Thyroid gland (tissue), 4 donors: ENCODE measurements at places on chromosomes 1 and 21.

DNA sequence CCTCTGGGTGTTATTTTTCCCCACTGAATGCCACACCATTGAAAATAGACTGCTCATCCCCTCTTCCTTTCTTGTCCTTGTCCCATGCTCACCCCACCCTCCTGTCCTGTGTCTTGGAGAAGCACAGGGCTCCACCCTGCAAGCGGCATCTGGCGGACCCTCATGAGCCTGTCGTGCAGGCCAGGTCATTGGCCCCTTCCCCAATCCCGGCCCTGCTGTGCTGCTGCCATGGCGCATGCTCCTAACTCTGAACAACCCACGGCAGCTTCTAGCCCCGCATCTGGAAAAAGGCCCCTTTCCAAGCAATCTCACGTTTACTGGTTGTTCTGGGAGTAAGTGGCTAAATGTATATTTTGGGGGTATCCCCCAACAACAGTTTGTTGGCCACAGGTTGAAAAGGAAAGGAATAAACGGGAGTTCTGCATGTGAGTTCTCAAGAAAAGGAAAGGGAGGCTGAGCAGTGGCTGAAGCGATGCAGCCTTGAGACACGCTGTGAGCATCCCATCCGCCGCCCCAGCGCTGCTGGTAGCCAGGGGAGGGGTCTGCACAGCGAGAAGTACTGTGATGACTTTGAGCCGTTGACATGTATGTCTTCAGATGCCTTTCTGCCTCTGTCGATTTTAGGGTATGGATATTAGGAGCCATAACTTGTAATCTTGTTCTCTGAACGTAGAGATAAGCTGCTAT, 16.3 kb downstream of the AGMAT start:
- DNase-seq = no peak

- DNase-seq = no peak
Observed at GRCh38 chr21:15549671-15550070, 180.1 kb upstream of the USP25 start.

GRCh38 chr1:234561319-234561718, 48.7 kb downstream of the IRF2BP2 start:
- DNase-seq = no peak

- DNase-seq = no peak
Observed at GRCh38 chr1:185894791-185895190, 160.6 kb downstream of the HMCN1 start.

DNA sequence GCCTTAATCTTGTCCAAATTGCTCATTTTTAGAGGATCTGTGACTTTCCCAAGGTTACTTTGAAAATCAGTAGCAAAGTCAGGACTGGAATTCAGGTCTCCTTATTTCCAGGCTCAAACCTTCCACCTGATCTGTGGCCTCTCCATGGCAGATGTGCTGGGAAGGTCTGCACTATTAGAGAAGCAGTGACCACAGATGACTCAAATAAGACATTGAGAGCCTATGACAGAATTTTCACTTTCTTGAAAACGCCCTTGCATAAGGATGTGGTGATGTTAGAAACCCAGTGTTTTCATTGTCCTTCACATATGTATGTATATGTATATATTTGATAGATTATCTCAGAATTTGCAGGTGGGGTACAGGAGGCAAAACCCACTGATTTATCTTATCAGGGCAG, 45.3 kb downstream of the TTC39A start:
- no peak for DNase-seq
